ENCODE measurements at places on chromosomes 5 and 9. TPM values are rescaled to one million over a fixed set of nuclear protein-coding genes. Genes with fewer than 3 reads are reported as not detected.

DNA sequence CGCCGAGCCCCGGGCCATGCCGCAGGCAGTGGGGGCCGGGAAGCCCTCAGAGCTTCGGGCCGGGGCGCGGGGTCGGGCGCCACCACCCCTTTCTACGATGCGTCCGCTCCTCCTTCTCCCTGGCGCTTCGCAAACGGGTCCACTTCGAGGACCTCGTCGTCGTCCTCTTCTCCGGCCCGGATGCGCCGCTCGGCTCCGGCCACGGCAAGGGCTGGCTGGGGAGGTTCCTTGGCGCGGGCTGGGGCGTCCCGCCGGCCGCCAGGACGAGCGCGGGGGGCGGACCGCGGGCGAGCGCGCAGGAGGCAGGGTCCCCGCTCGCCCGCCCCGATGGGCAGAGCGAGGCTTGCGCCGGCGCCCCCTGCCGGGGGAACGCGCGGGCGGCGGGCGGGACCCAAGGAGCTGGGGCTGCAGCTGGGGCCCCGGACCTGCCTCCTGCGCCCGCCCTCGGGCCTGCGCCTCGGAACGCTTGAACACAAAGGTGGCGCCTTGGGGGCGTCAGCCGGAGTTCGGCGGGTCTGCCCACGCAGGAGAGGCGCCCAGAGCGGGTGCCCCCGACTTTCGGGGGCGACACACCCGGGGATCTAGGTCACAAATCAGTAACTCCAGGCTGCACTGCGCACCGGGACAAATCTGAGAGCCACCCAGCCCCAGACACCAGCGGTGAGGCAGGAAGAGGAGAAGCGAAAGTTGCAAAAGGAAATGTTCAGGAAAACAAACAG, at the start of gene ROR2:
Gene ROR2 (minus strand): TSS at position 283 of the 719 bp plus-strand sequence.
- peak; percentile 74 for DNase-seq
- peak within 1 kb of the TSS; percentile 87 for H3K27ac ChIP-seq
- no peaks in the 10 kb centered on the region for H3K36me3 ChIP-seq
- H3K27me3 ChIP-seq: peaks cover 14% of the 10 kb centered on the region

- H3K27me3 ChIP-seq: no peaks in the 10 kb centered on the region
- H3K4me3 ChIP-seq: no peak overlapping the region
- no peak for DNase-seq
- H3K36me3 ChIP-seq: no peaks in the 10 kb centered on the region
- H3K4me1 ChIP-seq: peaks cover 11% of the 10 kb centered on the region
- no peak overlapping the region for H3K27ac ChIP-seq
Observed at GRCh38 chr9:97514531-97514930, 13.1 kb downstream of the TMOD1 start.

- H3K4me1 ChIP-seq: no peaks in the 10 kb centered on the region
- no peak overlapping the region for H3K27ac ChIP-seq
- no peaks in the 10 kb centered on the region for H3K36me3 ChIP-seq
- no peak overlapping the region for H3K4me3 ChIP-seq
Observed at GRCh38 chr5:148145916-148146315, 22.4 kb upstream of the SPINK14 start.

DNA sequence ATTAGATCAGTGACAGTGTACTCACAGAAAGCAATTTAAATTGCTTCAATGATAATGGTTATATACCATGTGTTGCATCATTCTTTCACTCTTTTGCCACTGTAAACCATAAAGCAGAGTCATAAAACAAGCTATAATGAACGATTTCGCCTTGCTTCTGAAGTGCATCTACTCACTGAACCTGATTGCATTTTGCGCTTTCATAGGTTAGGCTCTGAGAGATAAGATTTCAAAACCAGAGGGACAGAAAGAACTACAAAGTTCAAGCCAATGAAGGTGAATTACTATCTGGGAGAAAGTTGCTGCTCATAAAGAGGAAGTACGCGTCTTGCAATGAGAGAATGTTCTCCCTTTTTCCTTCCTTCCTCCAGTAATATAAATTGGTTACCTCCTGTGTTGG, 412.7 kb downstream of the CETN3 start:
- no peaks in the 10 kb centered on the region for H3K27me3 ChIP-seq
- H3K27ac ChIP-seq: no peak overlapping the region
- no peaks in the 10 kb centered on the region for H3K4me1 ChIP-seq
- H3K4me3 ChIP-seq: no peak overlapping the region
- H3K36me3 ChIP-seq: no peaks in the 10 kb centered on the region
- no peak for DNase-seq

DNA sequence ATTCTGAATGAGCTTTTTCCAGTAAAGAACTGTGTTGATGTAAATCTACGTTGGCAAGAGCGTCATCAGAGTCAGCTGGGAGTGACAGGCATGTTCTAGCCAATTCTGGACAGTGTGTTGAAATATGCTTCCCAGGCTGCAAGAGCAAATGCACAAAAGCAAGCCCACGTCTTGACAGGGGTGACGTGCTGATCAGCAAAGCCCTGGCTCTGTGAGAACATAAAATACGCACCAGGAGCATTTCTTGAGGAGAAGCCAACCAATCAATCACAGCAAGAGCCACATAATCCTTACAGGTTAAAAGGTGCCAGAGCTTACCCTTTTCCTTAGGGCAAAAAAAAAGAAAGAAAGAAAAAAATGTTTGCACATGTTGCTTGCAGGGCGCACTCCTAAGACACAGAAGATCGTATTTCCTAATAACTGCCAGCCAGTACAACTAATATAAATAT, 148.1 kb downstream of the PDE4D start:
- no peaks in the 10 kb centered on the region for H3K36me3 ChIP-seq
- DNase-seq: peak; percentile 11
- H3K27ac ChIP-seq: no peak overlapping the region
- no peaks in the 10 kb centered on the region for H3K27me3 ChIP-seq
- no peak overlapping the region for H3K4me3 ChIP-seq

- H3K27ac ChIP-seq: no peak overlapping the region
- no peaks in the 10 kb centered on the region for H3K27me3 ChIP-seq
- no peaks in the 10 kb centered on the region for H3K36me3 ChIP-seq
Observed at GRCh38 chr9:132663117-132663516, 6.7 kb downstream of the DDX31 start.

- H3K36me3 ChIP-seq: no peaks in the 10 kb centered on the region
- no peak for DNase-seq
- H3K4me3 ChIP-seq: no peak overlapping the region
- H3K27ac ChIP-seq: no peak overlapping the region
- no peaks in the 10 kb centered on the region for H3K27me3 ChIP-seq
Observed at GRCh38 chr5:174920906-174921550, 196.6 kb downstream of the MSX2 start.

DNA sequence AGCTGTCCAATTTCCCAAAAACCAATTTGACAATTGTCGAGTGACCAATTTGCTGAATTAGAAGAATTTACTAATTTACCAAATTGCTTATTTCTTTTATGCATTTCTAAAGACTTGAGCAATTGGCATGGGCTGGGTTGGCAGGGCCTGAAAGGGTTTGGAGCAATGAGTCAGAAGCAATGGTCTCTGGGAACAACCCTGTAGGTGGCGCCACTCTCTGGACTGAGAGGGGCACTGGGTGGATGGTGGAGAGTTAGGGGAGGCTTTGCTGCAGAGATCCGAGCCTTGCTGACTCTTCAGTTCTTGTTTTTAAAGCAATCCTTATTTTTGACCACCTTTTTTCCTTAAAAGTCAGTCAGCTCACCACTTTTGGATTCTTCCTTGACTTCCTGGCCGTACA, 71.5 kb upstream of the RPS23 start:
- H3K27me3 ChIP-seq: no peaks in the 10 kb centered on the region
- no peaks in the 10 kb centered on the region for H3K36me3 ChIP-seq
- peak; percentile 47 for DNase-seq

DNA sequence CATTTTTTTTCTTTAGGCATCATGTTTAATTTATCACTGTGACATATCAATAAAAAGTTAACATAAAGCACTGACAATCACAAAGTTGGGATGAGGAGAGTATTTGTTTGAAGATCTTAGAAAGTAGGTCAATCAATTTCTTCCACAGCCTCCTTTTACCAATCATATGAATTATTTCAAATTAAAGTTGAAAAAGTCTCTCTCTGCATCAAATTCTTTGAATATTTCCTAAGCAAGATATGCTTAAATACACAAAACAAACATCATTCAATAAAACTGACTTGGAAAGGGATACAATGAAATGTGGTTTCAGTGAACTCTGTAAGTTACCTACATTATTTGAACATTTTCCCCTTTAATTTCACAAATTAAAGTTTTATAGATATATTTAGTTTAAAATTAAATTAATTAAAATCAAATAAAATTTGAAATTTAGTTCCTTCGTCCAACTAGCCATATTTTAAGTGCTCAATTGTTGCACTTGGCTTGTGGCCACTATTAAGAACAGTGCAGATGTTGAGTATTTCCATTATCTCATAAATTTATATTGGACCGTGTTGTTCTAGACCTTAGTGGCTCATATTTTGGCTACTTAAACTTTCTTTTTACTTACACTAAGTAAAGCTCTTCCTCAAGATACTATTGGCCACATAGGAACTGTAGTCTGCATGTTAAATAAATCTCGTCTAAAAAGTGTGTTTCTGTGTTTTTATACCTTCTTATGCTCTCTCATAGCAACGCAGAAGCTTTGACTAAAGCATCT, 949.7 kb upstream of the NUDT12 start:
- no peak for DNase-seq
- peaks cover 7% of the 10 kb centered on the region for H3K4me1 ChIP-seq
- H3K27me3 ChIP-seq: no peaks in the 10 kb centered on the region
- no peaks in the 10 kb centered on the region for H3K36me3 ChIP-seq
- no peak overlapping the region for H3K4me3 ChIP-seq

GRCh38 chr9:129141066-129142041, 30.1 kb downstream of the PTPA start:
- H3K27me3 ChIP-seq: no peaks in the 10 kb centered on the region
- H3K4me1 ChIP-seq: peaks cover 91% of the 10 kb centered on the region
- H3K27ac ChIP-seq: peak overlapping the region; percentile 98
- H3K36me3 ChIP-seq: peaks cover 34% of the 10 kb centered on the region
- DNase-seq: peak; percentile 74

GRCh38 chr5:62127098-62127736, 178.8 kb upstream of the KIF2A start:
- no peaks in the 10 kb centered on the region for H3K4me1 ChIP-seq
- H3K27me3 ChIP-seq: no peaks in the 10 kb centered on the region
- no peak overlapping the region for H3K4me3 ChIP-seq
- DNase-seq: no peak
- H3K36me3 ChIP-seq: no peaks in the 10 kb centered on the region
- no peak overlapping the region for H3K27ac ChIP-seq

DNA sequence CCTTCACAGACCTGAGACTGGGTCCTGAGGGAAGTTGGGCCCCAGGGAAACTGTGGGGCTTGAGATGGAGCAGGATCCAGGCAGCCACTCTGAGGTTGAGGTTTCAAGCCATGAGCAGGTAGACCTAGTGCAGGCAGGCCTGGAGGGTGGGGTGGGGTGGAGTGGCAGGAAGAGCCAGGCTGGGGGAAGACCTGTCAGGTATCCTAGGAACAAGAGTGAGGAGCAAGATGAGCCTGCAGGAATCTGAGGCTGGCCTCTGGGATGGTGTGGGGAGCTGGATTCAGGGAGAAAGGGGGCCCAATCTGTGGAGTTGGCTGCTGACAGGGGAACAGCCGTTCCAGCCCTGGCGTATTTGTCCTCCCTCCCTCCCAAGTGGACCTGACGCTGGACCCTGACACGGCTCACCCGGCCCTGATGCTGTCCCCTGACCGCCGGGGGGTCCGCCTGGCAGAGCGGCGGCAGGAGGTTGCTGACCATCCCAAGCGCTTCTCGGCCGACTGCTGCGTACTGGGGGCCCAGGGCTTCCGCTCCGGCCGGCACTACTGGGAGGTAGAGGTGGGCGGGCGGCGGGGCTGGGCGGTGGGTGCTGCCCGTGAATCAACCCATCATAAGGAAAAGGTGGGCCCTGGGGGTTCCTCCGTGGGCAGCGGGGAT, 9.8 kb downstream of the RACK1 start:
- no peak for DNase-seq
- no peaks in the 10 kb centered on the region for H3K4me1 ChIP-seq
- no peak overlapping the region for H3K4me3 ChIP-seq
- H3K27me3 ChIP-seq: no peaks in the 10 kb centered on the region
- H3K27ac ChIP-seq: no peak overlapping the region

GRCh38 chr5:40078898-40079575, 600.7 kb upstream of the PTGER4 start:
- H3K27me3 ChIP-seq: no peaks in the 10 kb centered on the region
- no peaks in the 10 kb centered on the region for H3K36me3 ChIP-seq
- H3K4me3 ChIP-seq: no peak overlapping the region
- H3K27ac ChIP-seq: no peak overlapping the region

GRCh38 chr5:73519531-73520283, 21.5 kb downstream of the BTF3 start:
- no peak overlapping the region for H3K27ac ChIP-seq
- no peaks in the 10 kb centered on the region for H3K27me3 ChIP-seq

- H3K36me3 ChIP-seq: no peaks in the 10 kb centered on the region
- no peak overlapping the region for H3K27ac ChIP-seq
- no peak for DNase-seq
- no peak overlapping the region for H3K4me3 ChIP-seq
- H3K4me1 ChIP-seq: no peaks in the 10 kb centered on the region
Observed at GRCh38 chr5:38612851-38613250, 56.4 kb upstream of the LIFR start.

GRCh38 chr5:104385906-104386305, 823.3 kb upstream of the NUDT12 start:
- DNase-seq: no peak
- H3K4me3 ChIP-seq: no peak overlapping the region
- H3K27me3 ChIP-seq: no peaks in the 10 kb centered on the region
- H3K36me3 ChIP-seq: no peaks in the 10 kb centered on the region
- no peaks in the 10 kb centered on the region for H3K4me1 ChIP-seq

DNA sequence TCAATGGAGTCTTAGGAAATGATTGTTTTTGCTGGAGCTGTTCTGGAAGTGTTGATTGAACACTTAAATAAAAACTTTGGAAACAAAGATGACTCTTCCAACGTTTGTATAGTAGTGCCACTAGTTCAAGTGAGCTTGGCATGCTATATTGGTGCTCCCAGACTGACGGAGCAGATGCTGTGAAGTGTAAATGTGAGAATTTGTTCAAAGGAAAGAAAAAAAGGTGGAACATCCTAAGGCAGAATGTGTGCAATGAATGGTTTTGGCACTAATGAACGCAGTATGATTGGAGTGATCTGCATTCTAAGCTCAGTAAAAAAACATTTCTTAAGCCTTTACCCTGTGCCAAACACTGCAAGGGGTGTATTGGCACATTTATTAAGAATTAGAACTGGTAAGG, 69.8 kb downstream of the ZNF474 start:
- H3K27ac ChIP-seq: no peak overlapping the region
- no peaks in the 10 kb centered on the region for H3K36me3 ChIP-seq
- DNase-seq: no peak
- no peaks in the 10 kb centered on the region for H3K4me1 ChIP-seq
- H3K4me3 ChIP-seq: no peak overlapping the region

- H3K4me3 ChIP-seq: no peak overlapping the region
- H3K4me1 ChIP-seq: no peaks in the 10 kb centered on the region
- H3K36me3 ChIP-seq: no peaks in the 10 kb centered on the region
- H3K27ac ChIP-seq: no peak overlapping the region
- no peak for DNase-seq
Observed at GRCh38 chr9:95557142-95557541, 40.4 kb upstream of the PTCH1 start.

The ANGPTL2 gene
- total RNA-seq: 11.5 TPM

The TEX53 gene
- total RNA-seq: not detected

The SPATA31E1 gene
- total RNA-seq: not detected

The ZNF879 gene
- total RNA-seq: 0.24 TPM

The TAF11L10 gene
- total RNA-seq: not detected

The DBH gene
- 0.24 TPM for total RNA-seq

The EPB41L4B gene
- 13.4 TPM for total RNA-seq

The ENTREP1 gene
- 10.6 TPM for total RNA-seq

The BHMT2 gene
- 28.5 TPM for total RNA-seq

The ZBTB26 gene
- total RNA-seq: 3.8 TPM

Measured in adrenal gland (tissue), 19 donors.